Activated naive CD4-positive, alpha-beta T cell (primary cell): ENCODE measurements at places on chromosomes 6 and 20.

DNA sequence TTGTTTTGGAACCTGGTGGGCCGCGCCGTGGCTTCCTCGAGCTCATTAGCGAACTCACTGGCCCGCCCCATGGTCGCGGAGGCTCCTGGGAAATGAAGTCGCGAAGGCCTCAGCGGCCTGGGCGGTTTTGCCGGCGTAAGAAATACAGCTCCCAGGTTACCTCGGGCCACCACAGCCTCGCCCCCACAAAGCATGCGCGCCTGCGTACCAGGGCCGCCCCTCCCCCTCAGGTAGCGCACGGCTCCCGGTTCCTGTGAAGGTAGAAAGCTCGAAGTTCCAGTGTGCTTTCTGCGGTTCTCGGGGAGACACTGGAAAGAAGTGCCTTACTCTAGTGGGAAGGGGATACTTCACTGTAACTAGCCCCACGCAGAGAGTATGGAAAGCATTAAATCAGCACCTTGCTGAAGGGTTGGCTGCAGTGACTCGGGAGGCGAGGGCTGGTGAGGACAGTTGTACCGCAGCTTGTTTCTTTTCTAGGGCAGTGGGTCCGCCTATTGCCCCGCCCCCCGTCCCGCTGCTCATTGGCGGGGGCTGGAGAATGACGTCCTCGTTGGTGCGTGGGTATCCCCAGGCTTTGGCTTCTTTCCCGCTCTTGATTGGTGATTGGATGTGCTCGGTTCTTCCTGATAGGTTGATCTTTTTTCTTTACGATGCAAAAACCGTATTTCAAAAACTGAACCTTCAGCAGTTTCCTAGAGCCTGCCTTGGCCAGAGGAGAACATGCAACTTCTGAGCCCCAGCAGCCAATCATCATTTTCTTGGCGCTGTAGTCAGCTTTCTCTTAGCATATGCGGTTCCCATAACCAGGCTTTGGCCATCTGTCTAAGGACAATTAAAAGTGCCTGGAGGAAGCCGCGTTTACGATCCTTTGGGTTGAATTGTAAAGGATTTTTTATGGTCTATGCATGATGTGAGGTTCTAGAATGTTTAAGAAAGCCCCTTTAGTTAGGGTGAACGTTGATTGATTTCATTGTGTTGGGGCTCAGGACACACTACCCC, at the start of gene CDK19:
TSS of gene CDK19 (minus strand) at position 59 of the 999 bp plus-strand sequence. CDS start 333 bp downstream, outside the sequence.
- peak; percentile 96 for DNase-seq

GRCh38 chr6:1400126-1400850, 10.9 kb downstream of the FOXF2 start:
- DNase-seq: no peak

DNA sequence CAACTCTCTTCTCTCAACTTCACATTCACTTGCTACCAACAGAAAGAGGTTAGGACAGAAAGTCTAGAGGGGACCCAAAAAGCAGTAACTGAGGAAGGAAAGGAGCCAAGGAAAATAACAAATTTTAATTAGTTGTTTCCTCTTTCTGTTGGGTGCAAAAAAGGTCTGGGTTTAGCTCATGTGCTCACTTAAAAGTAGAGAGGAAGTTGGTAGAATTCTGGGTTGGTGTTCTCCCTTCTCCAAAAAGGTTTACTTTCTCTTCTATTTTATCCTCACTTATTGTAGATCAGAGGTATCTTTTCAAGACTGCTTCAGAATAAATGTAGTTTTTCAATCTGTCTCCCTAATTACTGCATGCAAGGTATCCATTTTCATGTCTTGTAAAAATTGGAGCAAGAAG, 42.8 kb downstream of the MAP3K7 start:
- DNase-seq: no peak

GRCh38 chr6:42236030-42236429, 18.4 kb upstream of the MRPS10 start:
- DNase-seq: no peak

GRCh38 chr20:50118203-50118602, 5.3 kb upstream of the UBE2V1 start:
- DNase-seq: no peak

DNA sequence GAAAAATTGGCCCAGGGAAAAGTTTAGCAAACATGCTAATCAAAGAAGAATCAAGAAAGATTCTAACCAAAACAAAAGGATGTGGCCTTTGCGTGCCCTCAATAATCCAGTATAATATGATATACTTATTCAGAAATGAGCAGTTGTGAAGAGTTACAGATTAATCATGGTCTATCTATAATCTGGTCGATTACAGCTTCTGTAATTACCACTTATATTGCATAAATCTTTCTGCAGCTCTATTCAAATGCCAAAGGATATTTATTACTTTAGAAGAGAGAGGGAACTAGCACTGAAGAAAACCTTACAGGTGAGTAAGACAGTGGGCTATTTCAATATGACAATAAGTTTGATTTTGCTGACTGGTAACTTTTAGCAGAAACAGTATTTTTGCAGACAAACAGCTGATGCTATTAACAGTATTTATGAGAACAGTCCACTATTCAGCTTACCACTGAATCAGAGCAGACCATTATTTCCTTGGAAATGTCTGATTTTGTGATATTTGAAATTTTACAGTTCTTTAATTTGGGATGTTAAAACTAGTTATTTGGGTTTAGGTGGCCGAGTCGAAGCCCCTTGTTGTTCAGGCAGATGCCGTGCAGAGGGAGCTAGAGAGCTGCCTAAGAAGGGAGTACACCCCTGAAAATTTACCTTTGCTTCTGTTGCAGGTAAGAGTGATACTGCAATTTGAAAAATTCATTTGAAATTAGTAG, 92.2 kb downstream of the CEP57L1 start:
- DNase-seq: peak; percentile 34

- DNase-seq: no peak
Observed at GRCh38 chr6:76814496-76815458, 648.5 kb downstream of the HTR1B start.

DNA sequence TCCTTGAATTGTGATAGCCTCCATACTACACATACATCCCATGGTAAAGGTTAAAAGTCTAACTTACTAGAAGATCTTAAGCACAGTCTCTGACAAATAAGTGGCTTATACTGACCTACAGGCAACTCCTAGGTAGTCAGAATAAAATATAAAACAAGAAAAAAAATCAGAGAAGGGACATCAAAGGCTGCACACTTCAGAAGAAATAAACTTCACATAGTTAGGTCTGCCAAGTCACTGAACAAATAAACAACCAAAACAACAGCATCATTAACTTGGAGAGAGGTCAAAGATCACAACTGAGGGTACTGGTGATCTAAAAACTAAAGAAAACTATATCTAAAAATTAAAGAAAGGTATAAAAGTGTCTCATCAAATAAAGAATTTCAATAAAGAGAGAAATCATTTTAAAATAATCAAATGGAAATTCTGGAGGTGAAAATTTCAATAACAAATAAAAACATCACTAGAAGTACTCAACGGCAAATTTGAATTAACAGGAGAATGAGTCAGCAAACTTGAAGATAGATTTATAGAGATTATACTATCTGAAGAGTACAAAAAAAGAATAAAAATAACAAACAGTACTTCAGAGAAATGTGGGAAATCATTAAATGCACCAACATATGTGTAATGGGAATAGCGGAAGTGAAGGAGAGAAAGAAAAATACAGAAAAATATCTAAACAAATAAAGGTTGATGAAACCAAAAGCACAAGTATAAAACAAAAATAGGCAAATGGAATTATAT, 88.0 kb upstream of the UST start:
- no peak for DNase-seq

GRCh38 chr6:6841571-6841970, 253.1 kb downstream of the LY86 start:
- DNase-seq: no peak

DNA sequence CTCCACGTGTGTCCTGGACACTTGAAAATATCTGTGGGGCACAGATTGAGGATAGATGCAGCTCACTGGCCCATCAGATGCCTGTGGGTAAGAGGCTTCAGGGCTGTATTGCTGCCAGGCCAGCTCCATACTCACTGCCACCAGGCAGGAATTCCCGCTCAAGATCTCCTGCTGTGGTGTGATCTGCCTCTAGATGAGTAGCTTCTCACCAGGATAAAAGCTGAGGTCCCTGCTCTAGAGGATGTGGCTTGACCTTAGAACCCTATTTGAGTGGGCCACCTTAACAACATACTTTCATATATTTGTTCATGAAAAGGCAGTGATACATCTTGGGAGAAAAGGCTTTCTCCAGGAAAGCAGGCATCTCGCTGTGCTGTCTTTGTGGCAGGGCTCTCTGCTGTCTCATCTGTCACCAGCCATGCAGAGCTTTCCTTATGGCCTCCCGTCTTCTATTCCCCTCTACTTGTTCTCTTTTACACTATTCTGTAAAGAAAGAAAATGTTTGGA, 165.7 kb upstream of the RNF217 start:
- no peak for DNase-seq

DNA sequence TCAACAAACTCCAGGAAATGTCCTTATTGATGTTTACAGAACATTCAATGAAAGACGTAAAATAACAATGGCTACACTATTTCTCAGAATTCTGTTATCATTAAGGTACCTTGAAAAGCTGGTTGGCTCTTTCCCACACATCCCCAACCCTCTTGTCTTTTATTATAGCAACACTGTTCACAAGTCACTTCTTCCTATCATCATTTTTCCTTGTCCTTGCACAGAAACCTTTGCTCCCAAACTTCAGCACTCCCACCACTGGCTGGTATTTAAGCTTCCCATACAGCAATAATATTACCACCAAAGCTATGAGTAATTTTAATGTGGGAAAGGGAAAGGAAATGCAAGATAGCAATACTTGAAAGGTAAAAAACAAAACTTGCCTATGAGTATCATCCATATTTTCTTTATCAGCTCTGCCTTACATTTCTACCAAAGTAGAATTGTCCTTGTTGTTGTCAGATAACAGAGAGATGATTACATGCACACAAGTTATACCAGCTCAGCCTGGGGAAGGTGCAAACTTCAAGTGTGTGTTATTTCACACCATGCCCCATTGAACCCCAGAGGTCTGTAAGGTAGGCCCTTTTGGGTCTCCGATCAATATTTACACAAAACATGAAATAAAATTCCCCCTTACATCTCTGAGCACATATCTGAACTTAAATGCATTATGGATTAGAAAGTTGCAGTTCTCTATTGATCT, 32.2 kb downstream of the ARHGAP18 start:
- DNase-seq: no peak

DNA sequence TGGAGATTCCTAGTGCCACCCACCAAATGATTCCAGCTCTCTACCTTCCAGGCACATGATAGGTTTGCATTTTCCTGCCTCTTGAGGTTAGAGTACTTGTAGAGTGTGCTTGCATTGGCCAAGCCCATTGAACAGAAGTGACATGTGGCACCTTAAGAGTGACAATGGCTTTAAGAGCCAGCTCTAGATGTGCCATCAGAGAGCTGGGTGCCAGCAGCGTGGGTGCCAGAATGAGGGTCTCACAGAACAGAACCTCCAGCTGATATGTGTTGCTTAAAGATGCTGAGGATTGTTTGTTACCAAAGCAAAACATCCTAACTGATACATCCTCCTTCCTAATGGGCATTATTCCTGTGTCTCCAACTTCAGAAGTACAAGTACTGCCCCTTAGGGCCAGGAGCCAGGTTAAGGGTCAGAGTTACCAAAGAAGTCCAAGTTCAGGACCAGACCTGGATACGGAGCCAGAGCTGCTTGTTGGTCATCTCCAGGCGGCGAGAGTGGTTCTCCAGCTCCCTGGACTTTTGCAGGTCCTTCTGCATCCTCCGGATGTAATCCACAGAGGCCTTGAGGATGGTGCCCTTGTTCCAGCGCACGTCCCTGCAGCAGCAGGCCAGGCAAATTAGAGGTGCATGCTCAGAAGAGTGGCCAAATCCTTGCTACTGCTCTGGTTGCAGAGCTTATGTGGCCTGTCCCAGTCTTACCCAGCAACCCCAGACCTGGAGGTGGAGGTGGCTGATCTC, 47.5 kb downstream of the MDFI start:
- no peak for DNase-seq

- no peak for DNase-seq
Observed at GRCh38 chr6:33251395-33252012, 20.2 kb downstream of the VPS52 start.

GRCh38 chr6:628766-629165, 28.1 kb downstream of the HUS1B start:
- no peak for DNase-seq

DNA sequence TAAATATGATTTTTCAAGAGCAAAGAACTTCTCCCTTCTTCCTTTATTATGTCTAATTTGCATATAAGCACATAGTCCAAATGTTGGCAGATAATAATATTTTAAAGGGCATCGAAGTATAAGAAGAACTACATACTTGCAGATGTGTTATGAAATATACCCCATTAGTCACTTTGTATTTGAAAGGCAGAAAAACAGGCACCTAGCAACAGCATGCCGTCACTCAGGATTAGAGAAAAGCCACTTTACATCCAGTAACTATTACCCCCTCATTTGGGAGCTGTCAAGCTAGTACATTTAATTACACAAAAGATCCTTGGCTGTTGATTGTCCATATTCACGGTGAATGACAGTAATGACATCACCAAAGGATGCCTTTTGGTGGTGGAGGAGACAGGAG, 99.3 kb upstream of the ARMC2 start:
- DNase-seq: no peak

DNA sequence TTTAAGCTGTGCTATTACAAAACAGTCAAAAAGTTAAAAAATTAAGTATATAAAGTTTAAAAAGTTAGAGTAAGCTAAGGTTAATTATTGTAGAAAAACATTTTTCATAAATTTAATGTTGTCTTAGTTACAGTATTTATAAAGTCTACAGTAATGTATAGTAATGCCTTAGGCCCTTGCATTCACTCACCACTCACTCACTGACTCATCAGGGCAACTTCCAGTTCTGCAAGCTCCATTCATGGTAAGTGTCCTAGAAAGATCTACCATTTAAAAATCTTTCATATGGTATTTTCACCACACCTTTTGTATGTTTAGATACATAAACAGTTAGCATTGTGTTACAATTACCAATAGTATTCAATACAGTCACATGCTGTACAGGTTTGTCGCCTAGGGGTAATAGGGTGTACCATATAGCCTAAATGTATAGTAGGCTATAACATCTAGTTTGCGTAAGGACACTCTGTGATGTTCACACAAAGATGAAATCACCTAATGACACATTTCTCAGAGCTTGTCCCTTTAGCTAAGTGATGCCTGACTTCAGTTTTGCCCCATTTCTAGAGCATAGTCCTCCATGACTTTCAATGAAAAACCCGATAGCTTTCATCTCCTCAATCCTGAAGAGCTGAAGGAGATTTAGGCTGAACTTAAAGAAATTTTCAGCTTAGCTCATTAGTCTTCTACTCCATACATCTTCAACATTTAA, 14.9 kb upstream of the HLA-DRA start:
- no peak for DNase-seq

- no peak for DNase-seq
Observed at GRCh38 chr20:43752561-43753301, 25.9 kb upstream of the GTSF1L start.

GRCh38 chr6:118650582-118651281, 659 bp downstream of the CEP85L start:
- peak; percentile 48 for DNase-seq

DNA sequence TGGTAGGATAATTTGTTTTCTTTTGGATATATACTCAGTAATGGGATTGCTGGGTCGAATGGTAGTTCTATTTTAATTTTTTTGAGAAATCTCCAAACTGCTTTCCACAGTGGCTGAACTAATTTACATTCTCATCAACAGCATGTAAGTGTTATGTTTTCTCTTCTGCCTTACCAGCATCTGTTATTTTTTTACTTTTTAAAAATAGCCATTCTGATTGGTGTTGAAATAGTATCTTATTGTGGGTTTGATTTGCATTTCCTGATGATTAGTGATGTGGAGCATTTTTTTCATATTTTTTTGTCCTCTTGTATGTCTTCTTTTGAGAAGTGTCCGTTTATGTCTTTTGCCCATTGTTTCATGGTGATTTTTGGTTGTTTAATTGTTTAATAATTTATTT, 11.9 kb downstream of the HINT3 start:
- no peak for DNase-seq

- DNase-seq: no peak
Observed at GRCh38 chr20:53176134-53176533, 204.0 kb downstream of the TSHZ2 start.
